ENCODE measurements at places on chromosomes 12 and 14.

DNA sequence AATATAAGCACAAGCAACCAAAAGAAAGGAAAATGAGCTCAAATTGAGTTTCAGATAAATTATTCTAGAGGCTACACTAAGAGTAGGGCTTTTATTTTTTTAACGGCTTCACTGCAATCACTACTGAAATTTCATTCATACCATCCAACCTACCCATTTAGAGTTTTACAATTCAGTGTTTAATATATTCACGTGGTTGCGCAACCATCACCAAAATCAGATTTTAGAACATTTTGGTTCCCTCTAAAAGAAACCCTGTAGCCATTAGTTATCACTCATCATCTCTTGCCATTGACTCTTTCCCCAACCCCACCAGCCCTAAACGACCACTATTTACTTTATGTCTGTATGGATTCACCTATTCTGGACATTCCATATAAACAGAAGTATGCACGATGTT, 401.5 kb downstream of the MDGA2 start:
- no peak for DNase-seq

GRCh38 chr12:34390171-34390841, 368.0 kb downstream of the ALG10 start:
- DNase-seq = no peak

- no peak for DNase-seq
Observed at GRCh38 chr14:101007004-101007614, 103.6 kb upstream of the RTL1 start.

DNA sequence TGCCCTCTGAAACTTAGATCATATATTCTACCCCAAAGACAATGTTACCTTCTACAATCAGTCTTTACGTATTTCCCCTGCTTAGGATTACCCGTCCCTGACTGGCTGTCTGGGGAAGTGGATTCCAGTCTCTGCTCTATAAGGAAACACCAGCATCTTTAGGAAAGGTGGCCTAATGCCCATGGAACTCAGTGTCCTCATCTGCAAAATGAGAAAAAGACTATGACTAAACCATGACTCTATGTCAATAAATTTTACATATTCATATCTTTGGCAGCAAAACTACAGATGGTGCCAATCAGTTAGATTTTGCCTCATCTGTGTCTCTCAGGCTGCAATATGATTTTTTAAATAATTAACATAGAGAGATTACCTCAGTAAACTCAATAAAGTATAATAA, 133.8 kb downstream of the ITPR2 start:
- DNase-seq = no peak

GRCh38 chr14:88559852-88560251, 3.0 kb upstream of the ZC3H14 start:
- DNase-seq = no peak

- no peak for DNase-seq
Observed at GRCh38 chr12:10069099-10069498, 29.7 kb downstream of the CLEC1A start.

DNA sequence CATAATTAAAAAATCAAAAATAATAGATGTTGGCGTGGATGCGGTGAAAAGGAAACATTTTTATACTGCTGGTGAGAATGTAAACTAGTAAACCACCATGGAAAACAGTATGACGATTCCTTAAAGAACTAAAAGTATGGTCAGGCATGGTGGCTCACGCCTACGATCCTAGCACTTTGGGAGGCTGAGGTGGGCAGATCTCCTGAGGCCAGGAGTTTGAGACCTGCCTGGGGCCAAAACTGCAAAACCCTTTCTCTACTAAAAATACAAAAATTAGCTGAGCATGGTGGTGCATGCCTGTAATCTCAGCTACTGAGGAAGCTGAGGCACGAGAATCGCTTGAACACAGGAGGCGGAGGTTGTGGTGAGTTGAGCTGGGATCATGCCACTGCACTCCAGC, 195.7 kb upstream of the BMP4 start:
- DNase-seq = no peak

- DNase-seq = no peak
Observed at GRCh38 chr14:37150414-37150813, 22.0 kb downstream of the SLC25A21 start.

- no peak for DNase-seq
Observed at GRCh38 chr12:93060666-93061472, 131.8 kb upstream of the EEA1 start.

DNA sequence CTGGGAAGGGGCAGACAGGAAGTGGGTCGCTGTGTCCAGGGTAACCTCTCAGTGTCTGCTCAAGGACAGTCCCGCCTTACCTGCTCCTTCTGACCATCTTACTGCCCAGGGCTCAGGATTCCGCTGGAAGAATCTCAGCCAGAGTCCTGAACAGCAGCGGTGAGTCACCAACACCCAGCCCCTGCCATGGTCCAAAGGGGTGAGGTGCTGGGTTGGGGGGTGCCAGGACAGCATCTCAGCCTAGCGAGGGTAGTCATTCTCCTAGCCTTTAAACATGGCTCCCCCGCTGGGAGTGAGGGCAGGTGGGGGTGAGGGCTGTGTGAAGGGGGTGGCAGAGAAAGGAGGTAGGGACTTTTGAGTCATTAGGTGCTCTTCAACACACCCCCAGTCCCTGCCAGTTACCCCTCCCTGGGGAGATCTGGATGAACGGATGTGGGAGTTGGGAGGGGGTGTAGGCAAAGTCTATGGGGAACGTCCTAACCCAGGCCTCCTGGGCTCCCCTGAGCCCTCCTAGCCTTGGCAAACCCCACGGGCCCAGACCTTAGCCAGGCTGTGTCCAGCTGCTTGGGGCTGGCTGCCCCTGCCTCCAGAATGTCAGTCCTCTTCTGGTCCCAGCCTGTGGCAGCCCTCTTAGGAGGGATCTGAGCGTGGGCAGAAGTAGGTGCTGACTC, 2.5 kb downstream of the TAMALIN start:
- DNase-seq = no peak

DNA sequence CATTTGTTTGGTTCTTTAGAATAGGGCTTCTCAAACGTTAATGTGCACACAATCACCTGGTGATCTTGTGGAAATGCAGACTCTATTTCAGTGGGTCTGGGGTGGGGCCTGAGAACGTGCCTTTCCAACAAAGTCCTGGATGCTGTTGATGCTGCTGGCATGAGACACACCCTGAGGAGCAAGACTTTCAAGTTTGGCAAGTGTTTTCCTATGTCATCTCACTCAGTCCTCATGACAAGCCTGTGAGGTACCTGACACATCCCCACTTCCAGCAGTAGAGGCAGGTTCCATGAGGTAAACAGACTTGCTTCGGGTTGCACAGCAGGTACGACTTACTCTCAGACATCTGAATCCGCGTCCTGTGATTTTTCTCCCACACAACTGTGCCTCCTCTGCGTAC, 147.1 kb downstream of the MYRFL start:
- no peak for DNase-seq

DNA sequence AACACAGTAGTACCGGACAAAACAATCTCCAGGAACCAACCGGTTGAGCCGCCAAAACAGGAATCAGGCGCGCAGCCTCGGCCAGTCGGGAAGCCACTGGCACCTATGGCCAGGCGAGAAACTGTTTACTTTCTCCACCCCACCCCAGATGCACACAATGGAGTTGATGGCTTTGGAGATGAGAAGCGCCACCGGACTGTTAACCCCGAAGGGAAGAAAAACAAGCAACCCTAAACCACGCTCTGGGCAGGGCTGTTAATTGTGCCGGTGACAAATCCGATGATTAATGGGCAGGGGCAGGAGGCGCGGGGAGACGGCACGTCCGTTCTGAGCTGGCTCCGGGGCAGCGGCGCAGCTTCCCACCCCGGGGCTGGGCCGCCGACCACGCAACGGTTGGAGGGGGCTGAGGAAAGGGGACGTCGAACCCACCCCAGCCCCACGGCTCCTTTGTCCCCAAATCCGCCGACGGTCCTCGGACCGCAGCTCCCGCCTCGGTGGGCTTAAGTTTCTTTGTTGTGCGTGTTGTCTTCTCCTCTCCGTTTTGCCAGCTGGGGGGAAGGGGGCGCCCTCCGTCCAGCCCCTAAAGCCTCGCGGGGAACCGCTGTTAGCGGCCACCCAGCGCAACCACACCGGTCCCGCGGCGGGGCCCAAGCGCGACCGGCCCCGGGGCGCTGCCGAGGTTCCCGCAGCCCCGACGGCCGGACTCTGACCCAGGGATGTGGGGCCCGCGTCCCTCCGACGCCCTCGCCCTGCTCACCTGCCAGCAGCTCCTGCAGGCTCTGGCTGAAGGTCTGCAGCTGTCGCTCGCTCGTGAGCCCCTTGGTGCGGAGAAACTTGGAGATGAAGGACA, 790 bp downstream of the BTG1 start:
- DNase-seq = no peak

DNA sequence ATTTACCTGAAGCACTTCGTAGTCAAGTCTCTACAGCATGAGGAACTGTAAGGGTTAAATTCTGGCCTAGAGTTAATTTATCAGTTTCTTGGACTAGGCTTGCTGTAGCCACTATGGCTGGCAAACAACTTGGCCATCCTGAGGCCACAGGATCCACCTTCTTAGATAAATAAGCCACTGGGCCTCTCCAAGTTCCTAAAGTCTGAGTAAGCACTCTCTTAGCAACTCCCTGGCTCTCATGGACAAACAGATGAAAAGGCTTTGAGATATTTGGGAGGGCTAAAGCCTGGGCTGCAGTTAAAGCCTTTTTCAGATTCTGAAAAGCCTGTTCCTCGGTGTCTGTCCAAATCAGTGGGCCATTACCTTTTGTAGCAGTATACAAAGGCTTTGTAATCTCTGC, 675.0 kb downstream of the TMEM121 start:
- DNase-seq = no peak

- DNase-seq = no peak
Observed at GRCh38 chr12:14416658-14417057, 51.2 kb downstream of the ATF7IP start.

DNA sequence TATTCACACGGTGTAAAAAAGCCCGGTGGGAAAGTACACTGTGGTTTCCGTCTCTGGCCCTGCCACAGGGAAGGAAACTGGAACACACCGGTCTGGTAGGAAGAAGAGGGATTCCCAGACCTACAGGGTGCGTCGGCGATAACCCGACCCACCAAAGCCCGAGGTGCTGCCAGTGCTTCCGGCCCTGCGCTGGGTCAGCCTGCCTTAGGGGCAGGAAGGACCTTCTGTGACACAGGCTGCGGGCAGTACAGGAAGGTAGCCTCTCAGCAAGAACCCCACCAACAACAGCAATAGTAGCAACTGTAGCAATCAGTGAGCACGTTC, 169.5 kb upstream of the FKBP4 start:
- no peak for DNase-seq

DNA sequence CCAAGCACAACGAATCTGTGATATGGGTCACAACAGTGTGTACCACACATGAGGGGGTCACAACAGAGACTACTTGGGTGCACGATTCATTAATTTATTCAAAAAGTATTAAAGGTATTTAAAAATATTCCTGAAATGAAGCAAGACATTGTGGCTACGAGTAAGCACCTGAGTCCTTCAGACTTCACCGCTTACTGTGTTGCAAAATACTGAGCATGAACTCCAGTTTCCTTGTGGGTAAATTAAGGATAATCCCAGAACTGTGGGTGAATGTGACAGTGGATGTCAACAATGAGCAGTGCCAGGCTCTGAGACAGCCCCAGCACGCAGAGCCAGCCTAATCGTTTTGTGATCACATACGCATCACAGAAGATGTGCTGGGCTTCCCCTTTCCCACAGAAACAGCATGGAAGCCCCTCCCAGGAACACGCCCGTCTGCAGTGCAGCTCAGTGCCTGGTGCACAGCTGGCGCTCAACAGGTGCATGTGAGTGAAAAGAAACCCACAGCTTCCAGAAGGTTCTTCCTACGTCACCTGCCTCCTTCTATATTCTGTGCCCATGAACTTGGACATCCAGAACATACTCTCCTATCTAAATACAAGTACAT, 29.1 kb downstream of the CDC42BPB start:
- no peak for DNase-seq

Data from activated B cell treated with CpG ODN at 0.5 μM for 24 hours (primary cell).